ENCODE measurements at places on chromosomes 7 and 10. TPM values are rescaled to one million over a fixed set of nuclear protein-coding genes. Genes with fewer than 3 reads are reported as not detected.

ITGB1 gene
- total RNA-seq, result 82.9 TPM

LIPF gene
- total RNA-seq, result not detected

FGFBP3 gene
- 1.5 TPM for total RNA-seq

SPDYE8 gene
- total RNA-seq, result not detected

LDB1 gene
- total RNA-seq, result 117 TPM

MPP7 gene
- 32.5 TPM for total RNA-seq

PTPRN2 gene
- total RNA-seq, result 0.44 TPM

TSPAN13 gene
- 0.16 TPM for total RNA-seq

RGS10 gene
- total RNA-seq, result 132 TPM

RPEL1 gene
- total RNA-seq, result not detected

MMS19 gene
- 65.7 TPM for total RNA-seq

IL15RA gene
- 4.4 TPM for total RNA-seq

ANLN gene
- 0.33 TPM for total RNA-seq

CDC14C gene
- not detected for total RNA-seq

CUZD1 gene
- total RNA-seq, result 0.64 TPM

HECW1 gene
- total RNA-seq, result not detected

ANKRD7 gene
- total RNA-seq, result not detected

PDE6C gene
- total RNA-seq, result not detected

OGDHL gene
- not detected for total RNA-seq

PCLO gene
- not detected for total RNA-seq

WEE2 gene
- total RNA-seq, result 0.14 TPM

AKR1B15 gene
- not detected for total RNA-seq

THSD7A gene
- total RNA-seq, result not detected

LIPJ gene
- total RNA-seq, result not detected

PLCE1 gene
- total RNA-seq, result 0.03 TPM

MTERF1 gene
- total RNA-seq, result 11.0 TPM

MACROH2A2 gene
- total RNA-seq, result 2.2 TPM

CLDN3 gene
- not detected for total RNA-seq

CNNM1 gene
- 0.16 TPM for total RNA-seq

OR6V1 gene
- not detected for total RNA-seq

KLF14 gene
- total RNA-seq, result not detected

PARD3 gene
- 0.71 TPM for total RNA-seq

SFTPD gene
- not detected for total RNA-seq

AKR1D1 gene
- total RNA-seq, result not detected

GHRHR gene
- not detected for total RNA-seq

NAT16 gene
- total RNA-seq, result not detected

CALML5 gene
- total RNA-seq, result not detected

PRLHR gene
- not detected for total RNA-seq

NPC1L1 gene
- total RNA-seq, result 0.08 TPM

TMEM213 gene
- not detected for total RNA-seq

PAPOLB gene
- total RNA-seq, result not detected

SPDYE6 gene
- not detected for total RNA-seq

TLX1 gene
- total RNA-seq, result not detected

TMEM236 gene
- 0.05 TPM for total RNA-seq

DUS4L gene
- 14.4 TPM for total RNA-seq

ALOX5 gene
- 2.7 TPM for total RNA-seq

FKBP6 gene
- total RNA-seq, result not detected

BICC1 gene
- not detected for total RNA-seq

PIP gene
- total RNA-seq, result not detected

TMEM176B gene
- not detected for total RNA-seq

ZC3HAV1 gene
- 169 TPM for total RNA-seq

PNLIPRP2 gene
- total RNA-seq, result not detected

KCNIP2 gene
- total RNA-seq, result 1.6 TPM

TRIM74 gene
- 4.1 TPM for total RNA-seq

HOXA2 gene
- not detected for total RNA-seq
